NCI-H1417 (cell line): ENCODE measurements at places on chromosomes 3 and 15.

DNA sequence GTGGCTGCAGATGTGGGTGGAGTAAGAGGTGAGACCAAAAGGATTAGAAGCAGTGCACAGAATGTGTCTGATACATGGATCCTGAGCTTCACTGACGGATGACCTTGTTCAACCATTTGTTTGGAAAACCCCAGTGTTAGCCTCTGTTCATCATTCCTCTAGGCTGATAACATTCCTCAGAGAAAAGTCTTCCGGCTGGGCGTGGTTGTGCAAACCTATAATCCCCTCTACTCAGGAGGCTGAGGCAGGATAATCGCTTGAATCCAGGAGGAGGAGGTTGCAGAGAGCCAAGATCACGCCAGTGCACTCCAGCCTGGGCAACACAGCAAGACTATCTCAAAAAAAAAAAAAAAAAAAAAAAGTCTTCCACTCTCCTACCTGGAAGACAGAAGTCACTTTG is 23.1 kb upstream of the CHD2 start:
- DNase-seq = no peak

DNA sequence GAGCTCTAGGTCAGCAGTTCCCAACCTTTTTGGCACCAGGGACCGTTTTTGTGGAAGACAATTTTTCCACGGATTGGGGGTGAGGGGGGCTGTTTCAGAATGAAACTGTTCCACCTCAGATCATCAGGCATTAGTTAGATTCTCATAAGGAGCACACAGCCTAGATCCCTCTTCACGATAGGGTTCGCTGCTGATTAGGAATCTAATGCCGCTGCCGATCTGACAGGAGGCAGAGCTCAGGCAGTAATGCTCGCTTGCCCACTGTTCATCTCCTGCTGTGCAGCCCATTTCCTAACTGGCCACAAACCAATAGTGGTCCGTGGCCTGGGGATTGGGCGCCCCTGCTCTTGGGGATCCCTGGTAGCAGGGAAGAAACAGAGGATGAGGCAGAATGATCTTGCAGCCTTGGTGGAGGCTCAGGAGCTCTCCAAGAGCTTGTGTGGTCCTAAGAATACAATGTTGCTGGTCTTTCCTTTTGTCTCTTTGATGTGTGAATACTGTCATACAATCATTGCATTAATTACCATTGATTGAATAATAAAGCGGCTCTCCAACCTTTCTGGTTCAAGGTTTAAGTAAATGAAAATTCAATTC is 183.2 kb downstream of the FNDC3B start:
- DNase-seq = no peak

DNA sequence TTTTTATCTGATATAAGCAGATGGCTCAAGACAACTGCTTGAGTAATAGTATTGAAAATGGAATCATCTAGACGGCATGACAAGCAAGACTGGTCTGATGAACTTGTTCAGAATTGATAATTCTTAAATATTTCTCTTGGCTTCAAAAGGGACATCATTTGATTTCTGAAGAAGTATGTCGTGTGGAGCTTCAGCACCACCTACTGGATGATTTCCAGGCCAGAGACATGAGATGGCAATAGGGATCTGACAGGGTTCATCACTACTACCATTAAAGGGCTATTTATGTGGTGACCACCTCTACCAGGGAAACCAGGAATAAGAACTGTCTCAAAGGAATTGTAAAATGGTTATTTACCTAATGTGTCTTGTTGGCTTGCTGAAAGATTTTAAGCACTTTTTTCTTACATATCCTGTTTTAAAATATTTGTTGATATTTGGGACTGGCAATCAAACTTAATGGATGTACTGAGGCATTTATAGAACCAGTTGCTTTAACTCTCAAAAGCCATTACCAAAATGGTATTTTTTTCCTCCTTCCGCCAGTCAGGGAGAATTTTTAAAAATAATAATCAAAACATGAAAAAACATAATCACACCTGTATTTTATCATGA is 99.5 kb upstream of the FAM98B start:
- peak; percentile 32 for DNase-seq

GRCh38 chr15:81221449-81221848 is 24.8 kb downstream of the IL16 start:
- no peak for DNase-seq

GRCh38 chr15:38217191-38217595 is 35.4 kb upstream of the SPRED1 start:
- DNase-seq = peak; percentile 39

- DNase-seq = peak; percentile 99
Observed at GRCh38 chr15:67254238-67255175, at the start of the genes AAGAB and IQCH. TSS of gene AAGAB (minus strand) at chr15:67254661. CDS start at chr15:67254631, 30 bp downstream. TSS of gene IQCH (plus strand) at chr15:67254786. CDS start at chr15:67254897, 111 bp downstream.

DNA sequence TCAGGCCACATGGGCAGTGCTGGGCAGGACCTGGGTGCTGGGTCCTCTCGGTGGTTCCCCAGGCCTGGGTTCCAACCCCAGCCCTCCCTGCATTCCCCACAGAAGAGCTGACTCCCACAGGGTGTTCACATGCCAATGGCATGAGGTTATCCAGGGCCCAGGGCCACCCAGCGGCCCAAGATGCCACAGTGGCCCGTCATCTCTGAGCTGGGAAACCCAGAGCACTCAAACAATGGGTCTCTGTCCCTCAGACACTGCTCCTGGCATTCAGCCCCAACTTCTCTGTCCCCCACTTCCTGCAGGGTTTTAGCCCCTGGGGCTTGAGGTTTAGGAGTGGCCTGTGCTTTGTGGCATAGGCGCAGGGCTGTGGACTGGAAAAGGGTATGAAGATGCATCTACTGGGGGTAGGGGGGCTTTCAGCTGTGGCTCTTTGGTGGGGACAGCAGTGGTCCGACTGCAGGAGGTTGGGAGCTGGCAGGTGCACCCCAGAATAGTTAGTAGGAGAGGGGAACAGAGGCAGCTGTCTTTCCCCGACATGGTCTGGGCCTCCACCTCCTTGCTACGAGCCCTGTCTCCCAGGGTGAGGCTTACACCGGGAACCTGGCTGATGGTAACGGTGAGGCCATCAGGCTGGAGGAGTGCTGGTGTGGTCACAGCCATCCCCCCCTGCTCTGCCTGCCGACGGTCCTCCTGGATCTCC is 1.7 kb downstream of the CCDC9B start:
- DNase-seq = no peak

- no peak for DNase-seq
Observed at GRCh38 chr15:89307791-89308190, 26.8 kb downstream of the POLG start.

- DNase-seq = no peak
Observed at GRCh38 chr3:177114253-177114652, 83.0 kb downstream of the TBL1XR1 start.

DNA sequence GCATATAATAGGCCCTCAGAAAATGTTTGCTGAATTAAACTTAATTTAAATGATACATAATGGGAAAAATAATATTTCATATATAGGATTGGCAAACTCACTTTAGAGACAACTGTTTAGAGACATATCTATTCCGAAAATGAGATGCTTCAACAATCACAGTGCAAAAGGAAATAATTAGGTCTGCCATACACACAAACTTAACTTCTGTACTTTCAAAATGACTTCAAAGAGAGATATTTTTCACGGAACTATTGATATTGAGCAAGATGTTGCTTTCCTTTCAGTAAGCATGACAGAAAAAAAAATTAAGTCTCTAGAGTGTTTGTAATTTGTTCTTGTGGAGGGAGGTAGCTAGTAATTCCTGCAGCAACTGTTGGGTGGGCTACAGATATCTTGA is 769.5 kb downstream of the TUSC7 start:
- DNase-seq = no peak
